Suppressor macrophage treated with lipopolysaccharide for 4 hours (primary cell): ENCODE measurements at places on chromosomes 12 and 14.
A peak's percentile ranks its signal among the peaks of the same experiment; 100 is the strongest.

- DNase-seq = no peak
These were observed 52.7 kb downstream of the KCNA5 start for GRCh38 chr12:5096241-5096924.

GRCh38 chr12:4006743-4007142 lies 133.5 kb upstream of the PARP11 start:
- no peak for DNase-seq

DNA sequence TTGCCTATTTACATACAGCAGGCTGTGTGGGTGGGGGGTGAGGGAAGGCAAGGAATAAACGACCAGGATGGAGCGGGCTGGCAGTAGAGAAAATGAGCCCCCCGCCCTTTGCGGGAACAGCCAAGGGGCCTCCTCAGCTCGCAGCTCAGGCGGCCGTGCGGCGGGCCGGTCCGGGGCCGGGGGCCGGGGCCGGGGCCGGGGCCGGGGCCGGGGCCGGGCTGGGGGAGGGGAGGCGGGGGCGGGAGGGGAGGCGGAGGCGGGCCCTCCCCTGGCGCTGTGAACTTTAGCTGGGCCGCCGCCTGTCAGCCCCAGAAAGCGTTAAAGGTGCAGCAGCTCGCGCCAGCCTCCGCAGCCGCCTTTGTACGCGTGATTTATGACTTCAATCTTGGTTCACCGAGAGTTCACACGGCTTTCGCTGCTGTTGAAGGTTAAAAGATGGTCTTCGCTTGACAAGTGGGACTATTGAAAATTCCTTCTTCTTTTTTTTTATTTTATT lies 28.8 kb downstream of the HOXC4 start:
- DNase-seq = no peak

GRCh38 chr12:113297214-113297587 lies 37.7 kb downstream of the SLC8B1 start:
- no peak for DNase-seq

DNA sequence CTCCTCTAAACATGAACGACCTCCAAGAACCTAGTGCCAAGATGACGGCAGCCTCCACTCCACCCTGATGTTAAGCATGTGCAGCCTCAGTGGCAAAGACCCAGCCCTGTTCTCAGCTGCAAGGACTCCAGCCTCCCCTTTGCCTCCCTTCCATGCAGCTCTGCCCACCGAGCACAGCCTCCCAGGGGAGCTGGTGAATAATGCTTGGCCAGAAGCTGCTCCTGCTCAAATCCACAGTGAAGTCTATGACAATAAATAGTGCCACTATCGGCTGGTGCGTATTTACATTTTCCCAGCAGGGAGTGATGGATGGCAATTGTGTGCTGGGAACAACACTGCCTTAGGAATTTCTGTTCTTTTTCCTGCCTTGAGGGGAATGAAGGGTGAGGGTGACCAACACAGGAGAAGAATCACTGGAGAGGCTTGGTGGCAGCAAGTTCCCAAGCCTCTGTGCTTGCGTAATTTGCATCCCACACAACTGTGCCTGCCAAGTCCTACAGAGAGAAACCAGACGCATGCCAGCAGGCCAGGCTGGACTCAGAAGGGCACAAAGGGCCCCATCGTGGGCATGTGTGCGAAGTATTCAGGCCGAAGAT lies 29.9 kb upstream of the TC2N start:
- DNase-seq = peak; percentile 47

DNA sequence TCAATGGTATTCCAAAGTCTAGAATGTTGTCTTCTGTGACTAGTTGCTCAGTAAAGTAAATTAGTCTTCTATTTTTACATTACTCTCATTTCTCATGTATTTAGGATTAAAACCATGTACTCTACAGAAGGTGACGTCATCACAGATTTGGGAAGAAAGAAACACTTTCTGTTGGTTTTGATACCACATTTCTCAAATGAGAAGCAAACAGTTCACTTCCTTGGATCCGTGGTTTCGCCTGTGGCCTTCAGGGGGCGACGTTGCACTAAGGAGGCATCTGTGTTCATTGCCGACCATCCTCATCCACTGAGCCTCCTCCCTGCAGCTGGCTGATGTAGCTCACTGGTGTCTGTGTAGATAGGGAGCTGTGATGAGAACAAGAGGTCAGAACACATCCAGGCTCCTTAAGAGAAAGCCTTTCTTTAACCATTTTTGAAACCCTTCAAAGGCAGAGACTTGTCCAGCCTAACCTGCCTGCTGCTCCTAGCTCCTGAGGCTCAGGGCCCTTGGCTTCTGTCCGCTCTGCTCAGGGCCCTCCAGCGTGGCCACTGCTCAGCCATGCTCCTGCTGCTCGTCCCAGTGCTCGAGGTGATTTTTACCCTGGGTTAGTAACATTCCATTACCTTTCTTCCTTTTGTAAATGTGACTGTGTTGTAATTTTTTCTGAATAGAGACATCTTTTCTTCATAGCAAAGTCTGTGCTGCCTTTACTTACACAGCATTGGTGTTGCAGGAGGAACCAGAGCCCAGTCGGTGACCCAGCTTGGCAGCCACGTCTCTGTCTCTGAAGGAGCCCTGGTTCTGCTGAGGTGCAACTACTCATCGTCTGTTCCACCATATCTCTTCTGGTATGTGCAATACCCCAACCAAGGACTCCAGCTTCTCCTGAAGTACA lies 220.6 kb upstream of the OR4E1 start:
- DNase-seq = peak; percentile 23

DNA sequence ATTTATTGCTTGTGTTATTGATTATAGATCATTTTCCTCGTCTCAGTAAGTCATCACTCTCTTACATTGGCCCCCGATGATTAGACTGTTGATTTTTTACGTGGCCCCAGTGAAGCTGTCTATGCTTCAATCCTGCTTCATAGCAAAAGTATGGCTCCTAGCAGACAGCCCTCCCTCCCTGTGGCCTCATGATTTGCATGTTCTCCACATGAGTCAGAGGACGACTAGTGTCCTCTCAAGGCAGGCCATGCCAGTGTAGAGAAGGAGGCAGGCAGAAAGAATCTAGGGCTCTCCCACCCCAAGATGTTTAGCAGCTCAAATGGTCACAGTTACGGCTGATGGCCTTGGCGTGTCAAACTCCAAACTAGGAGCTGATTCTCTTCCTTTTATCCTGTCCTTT lies 59.6 kb downstream of the FIGNL2 start:
- no peak for DNase-seq

GRCh38 chr12:79935624-79936345 lies 888 bp upstream of the PPP1R12A start:
- DNase-seq = peak; percentile 14

GRCh38 chr12:12909995-12910420 lies 18.6 kb downstream of the GPRC5A start:
- DNase-seq = no peak

DNA sequence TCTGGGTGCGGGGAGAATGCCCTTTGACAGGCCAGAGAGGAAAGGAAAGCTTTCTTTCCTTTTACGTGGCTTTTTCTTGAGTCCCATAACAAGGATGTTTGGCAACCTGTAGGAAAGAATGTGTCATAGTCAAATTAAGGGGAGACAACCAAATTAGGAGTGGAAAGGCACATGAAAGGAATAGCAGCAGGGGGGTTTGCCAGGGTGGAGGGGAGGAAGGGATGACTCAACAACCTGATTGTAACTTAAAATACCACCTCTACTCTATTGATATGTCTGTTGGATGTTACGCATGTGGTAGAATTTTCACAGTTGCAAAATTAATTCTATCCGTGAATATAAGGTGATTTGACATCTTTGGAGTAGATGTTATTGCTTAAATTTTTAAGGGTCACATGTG lies 28.5 kb upstream of the MYBPC1 start:
- DNase-seq = peak; percentile 3

DNA sequence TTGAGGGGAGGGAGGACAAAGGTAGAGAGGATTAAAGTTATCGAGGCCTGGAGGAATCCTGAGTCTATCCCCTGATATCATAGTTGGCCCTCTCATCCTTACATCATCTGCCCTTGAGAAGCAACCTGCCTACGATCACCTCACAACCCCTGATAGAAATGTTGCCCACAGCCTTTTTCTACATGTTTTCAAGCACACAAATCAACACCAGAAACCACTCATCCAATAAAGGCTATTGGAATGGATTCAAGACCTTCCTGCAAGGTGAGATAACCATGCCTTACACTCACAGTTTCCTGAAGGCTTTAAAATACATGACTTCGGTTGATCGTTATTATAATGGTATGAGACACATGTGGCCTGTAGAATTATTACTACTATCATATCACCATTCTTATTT lies 175.7 kb upstream of the EGLN3 start:
- DNase-seq = no peak

- DNase-seq = no peak
These were observed 74.8 kb downstream of the IFNG-AS1 start for GRCh38 chr12:68063900-68064590.

DNA sequence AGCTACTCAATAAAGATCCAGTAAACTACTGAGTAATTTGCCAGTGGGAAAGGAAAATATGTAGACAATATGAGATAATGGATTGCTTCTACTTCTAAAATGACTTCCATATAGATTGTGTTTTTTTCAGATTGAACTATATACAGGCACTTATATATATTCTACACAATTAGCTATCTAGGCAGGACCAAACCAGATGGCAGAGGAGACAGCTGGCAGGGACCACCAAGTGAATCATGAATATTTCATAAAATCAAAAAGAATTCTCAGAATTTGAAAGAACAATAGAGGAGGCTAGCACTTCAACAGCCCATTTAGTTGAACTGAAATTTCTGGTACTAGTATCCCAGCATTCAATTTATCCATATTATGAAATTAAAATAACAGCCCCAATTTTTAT lies 338.0 kb upstream of the RPL10L start:
- DNase-seq = no peak

- DNase-seq = no peak
These were observed 220.2 kb downstream of the SLC41A2 start for GRCh38 chr12:104737791-104738301.
